Activated CD4-positive, alpha-beta T cell treated with anti-CD3 and anti-CD28 coated beads, Interleukin-2, amount 10 ng/mL, durations not matched to agents 24 days and 14 days (primary cell): ENCODE measurements at places on chromosomes 2 and 18. TPM values are rescaled to one million over a fixed set of nuclear protein-coding genes. Genes with fewer than 3 reads are reported as not detected.

The ADD2 gene
- total RNA-seq = 6.1 and 8.2 TPM in 2 replicates

GRCh38 chr2:232772531-232772930, 3.8 kb downstream of the KCNJ13 start:
- DNase-seq = peak; percentile 71

- DNase-seq = no peak
These were observed 118.5 kb downstream of the NRP2 start for GRCh38 chr2:205800773-205801172.

The TMEM200C gene
- not detected in 2 replicates for total RNA-seq

DNA sequence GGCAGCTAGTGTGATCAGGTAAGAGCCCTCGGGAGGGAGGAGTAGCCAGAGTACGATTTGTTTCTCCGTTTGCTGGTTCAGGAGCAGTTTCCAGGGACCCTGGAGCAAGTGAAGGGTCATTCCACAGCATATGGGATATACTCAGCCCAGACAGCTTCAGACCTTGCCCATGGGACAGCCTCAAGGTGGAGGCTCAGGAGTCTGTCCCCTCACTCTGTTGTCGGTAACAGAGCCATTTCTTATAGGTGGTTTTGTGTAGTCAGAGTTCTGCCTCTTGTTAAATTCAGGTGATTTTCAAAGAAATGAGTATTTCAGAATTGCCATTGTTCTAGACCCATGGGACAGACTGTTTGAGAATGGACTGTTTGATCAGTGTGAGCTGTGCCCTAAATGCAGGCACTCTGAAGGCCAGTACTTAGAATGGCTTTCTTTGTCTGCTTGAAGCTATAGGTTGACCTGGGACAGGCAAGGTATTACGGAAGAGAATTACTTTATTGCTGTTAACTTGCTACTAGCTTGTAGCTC, 15.2 kb downstream of the FMNL2 start:
- DNase-seq = no peak

DNA sequence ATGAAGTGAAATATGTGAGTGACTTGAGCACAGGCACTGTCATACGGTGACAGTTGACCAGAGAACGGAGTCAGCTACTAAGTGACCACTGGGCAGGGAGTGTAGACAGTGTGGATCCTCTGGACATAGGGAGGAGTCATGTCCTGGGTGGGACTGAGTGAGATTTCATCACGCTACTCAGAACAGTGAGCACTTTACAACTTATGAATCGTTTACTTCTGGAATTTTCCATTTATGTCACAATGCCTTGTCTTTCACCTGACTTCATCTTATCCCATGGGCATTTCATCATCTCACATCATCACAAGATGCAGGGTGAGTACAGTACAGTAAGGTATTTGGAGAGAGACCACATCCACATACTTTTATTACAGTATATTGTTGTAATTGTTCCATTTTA, 29.0 kb downstream of the PTPRM start:
- no peak for DNase-seq

DNA sequence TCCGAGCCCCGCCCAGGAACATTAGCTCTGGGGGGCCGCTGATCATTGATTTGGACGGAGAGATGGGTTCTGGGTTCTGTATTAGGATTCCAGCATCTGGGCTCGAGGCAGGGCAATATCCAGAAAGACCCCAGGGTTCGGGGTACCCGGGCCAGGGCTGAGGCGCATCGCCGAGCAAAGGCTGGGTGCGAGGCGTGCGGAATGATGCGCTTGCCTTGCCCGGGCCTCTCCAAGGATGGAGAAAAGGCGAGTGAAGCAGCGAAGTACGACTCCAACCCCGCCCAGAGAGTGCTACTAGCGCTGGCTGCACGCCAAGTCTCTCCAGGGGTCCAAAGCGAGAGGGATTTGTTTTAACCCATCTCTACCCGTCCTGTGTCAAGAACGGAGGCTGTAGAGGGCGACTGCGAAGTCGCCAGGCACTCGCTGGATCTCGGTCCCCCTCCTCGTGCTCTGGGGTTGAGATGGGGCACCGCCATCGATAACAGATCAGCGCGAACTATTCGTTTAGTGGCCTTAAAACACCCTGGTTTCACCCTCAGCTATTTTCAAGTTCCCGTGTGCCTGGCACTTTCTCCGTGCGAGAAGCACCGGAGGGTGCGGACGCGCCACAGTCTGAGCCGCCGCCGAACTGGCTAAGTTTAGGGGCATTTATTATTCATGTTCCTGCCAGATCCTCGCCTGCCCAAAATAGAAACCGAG, 1.9 kb downstream of the ADCYAP1 start:
- peak; percentile 57 for DNase-seq

- no peak for DNase-seq
These were observed 87.6 kb downstream of the MARCHF4 start for GRCh38 chr2:216284708-216285107.

The CD8A gene
- total RNA-seq = 1.1 and 1.3 TPM in 2 replicates

The RGPD4 gene
- not detected in 2 replicates for total RNA-seq

DNA sequence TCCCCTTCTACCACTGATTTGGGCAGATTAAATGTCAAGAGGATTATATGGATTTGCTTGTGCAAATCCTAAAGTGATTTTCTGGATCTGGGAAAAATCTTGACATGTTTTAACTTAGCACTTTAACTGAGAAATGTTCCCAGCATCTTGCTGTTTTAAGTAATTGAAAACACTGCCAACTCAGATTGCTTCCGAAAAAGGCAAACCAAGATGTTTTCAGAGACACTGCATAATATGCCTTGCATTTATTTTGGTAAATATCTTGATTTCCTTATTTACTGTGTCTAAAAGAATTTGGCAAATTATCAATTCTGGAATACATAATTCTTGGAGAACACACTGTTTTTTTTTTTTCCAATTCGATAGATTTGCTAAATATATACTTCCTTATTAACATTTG, 385.0 kb upstream of the FAM98A start:
- no peak for DNase-seq

- DNase-seq = no peak
These were observed 22.0 kb downstream of the KCNF1 start for GRCh38 chr2:10933700-10934225.

The DOK6 gene
- not detected in 2 replicates for total RNA-seq

GRCh38 chr2:100986157-100986556, 15.9 kb upstream of the RPL31 start:
- DNase-seq = no peak

DNA sequence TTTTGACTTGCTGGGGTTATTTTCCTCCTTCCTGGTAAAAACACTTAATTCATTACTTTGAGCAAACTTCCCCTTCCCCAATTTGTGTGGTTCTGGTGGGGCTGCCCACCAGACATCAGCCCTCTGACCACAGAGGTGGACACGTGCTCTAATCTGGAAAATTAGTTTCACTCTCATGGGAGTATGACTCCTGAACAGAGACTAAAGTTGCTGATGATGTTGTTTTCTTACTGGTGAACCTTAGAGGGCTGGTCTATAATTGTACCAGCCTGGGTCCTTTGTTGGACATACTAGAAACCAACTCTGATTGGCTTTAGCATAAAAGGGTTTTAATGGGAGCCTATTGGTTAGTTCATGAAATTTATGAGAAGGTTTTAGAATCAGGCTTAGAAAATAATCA, 54.1 kb upstream of the ACYP2 start:
- no peak for DNase-seq

The IL1B gene
- total RNA-seq = 0.33 and 0.92 TPM in 2 replicates

GRCh38 chr2:145137211-145137610, 617.3 kb upstream of the ZEB2 start:
- no peak for DNase-seq

DNA sequence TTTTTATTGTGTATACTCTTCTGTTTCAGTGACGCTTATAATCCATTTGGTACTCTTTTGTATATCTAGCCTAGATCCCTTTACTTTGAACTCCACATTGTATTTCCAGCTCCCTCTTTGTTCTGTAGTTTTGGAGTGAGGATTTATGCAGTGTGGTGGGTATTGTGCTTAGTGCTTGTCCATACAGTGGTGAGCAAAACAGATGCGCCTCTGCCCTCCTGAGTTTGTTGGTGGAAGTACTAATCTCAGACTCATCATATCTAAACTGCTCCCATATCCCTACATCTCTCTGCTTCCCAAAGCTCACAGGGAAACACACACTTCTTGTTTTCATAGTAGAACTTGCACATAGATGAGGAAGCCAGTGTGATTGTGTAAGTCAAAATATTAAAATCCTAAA, 12.1 kb downstream of the PTCD3 start:
- no peak for DNase-seq

- no peak for DNase-seq
These were observed 29.8 kb upstream of the DNMT3A start for GRCh38 chr2:25371253-25372241.

DNA sequence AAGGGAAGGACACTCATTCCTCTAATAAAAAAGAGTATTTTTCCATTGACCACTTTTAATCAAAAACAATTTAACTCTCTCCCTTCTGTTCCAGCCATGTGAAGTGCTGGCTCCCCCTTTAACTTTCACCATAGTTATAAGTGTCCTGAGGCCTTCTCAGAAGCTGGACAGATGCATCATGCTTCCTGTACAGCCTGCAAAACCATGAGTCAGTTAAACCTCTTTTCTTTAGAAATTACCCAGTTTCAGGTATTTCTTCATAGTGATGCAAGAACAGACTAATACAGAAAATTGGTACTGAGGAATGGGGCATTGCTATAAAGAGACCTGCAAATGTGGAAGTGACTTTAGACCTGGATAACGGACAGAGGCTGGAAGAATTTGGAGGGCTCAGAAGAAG, 643.6 kb upstream of the DDX18 start:
- no peak for DNase-seq

GRCh38 chr2:166563894-166564293, 69.8 kb upstream of the SCN7A start:
- no peak for DNase-seq

The TRAK2 gene
- total RNA-seq = 26.5 and 29.1 TPM in 2 replicates

DNA sequence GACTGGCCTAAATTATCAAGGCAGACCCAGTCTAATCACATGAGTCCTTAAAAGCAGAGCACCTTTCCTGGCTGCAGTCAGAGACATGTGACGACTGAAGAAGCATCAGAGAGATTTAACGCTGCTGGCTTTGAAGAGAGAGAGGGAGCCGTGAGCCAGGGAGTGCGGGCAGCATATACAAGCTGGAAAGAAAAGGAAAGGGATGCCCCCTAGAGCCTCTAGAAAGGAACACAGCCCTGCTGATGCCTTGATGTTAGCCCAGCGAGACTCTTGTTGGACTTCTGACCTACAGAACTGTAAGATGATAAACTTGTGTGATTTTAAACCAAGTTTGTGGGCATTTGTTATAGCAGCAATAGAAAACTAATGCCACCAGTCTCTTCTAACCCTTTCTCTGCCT, 58.1 kb downstream of the HEATR5B start:
- no peak for DNase-seq

- DNase-seq = peak; percentile 85
These were observed 2.4 kb upstream of the LDLRAD4 start for GRCh38 chr18:13216092-13216582.

GRCh38 chr2:85601771-85602475, 575 bp downstream of the TMEM150A start:
- DNase-seq = no peak
